ENCODE measurements at places on chromosomes 3 and 15.

DNA sequence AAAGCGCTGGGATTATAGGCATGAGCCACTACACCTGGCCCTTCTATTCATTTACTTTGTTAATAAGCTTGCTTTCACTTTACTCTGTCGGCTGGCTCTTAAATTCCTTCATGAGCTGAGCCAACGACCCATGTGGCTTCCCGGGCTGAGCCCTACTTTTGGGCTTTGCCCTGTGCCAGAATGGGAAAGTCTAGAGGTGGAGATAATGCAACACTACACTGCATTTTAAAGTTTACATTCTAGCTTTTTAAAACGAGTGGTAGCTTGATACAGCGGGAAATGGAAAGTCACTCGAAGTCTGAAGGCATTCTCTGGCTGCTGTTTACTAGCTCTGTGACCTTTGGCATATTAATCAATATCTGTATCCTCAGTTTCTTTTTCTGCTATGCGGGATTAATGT, 49.0 kb upstream of the ZNF280D start:
- DNase-seq, result no peak

- no peak for DNase-seq
Measured at GRCh38 chr3:88280326-88280725, 130.6 kb downstream of the C3orf38 start.

- DNase-seq, result no peak
Measured at GRCh38 chr15:36608180-36608579, 28.8 kb downstream of the CDIN1 start.

GRCh38 chr3:115146032-115146417, 1.1 kb downstream of the ZBTB20 start:
- peak; percentile 66 for DNase-seq

- no peak for DNase-seq
Measured at GRCh38 chr3:122862381-122862780, 67.5 kb downstream of the SLC49A4 start.

DNA sequence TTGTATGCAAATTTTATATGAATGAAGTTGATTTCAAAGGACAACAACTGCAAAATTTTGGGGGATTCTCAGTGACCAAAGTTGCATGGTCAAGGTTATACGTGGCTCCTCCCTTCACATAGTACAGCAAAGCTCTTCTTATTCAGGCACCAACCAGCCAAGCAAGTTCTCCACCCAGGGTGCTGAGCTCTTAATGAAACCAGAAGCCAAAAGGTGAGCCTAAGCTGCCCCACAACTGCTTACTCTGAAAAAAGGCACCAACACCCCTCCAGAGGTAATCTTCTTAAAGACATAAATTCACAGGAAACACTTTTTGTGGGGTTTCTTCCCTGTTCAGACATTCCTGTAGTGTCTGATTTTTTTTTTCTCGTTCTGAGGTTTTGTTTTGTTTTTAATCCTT, 106.1 kb upstream of the GMNC start:
- no peak for DNase-seq

DNA sequence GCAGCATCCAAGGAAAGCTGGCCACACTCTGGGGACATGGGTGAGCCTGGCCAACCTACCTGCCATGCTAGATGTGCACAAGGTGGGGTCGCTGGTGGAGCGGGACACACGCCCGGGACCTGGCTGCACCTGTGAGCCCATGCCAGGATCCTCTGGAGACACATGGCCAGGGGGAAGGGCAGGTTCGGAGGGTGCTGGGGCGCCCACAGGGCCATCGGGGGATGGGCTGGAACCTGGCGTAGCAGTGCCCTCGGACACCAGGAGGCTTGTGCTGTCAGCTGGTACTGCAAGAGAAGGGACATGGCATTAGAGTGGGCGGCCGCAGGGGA, 143.4 kb downstream of the NSMCE3 start:
- no peak for DNase-seq

DNA sequence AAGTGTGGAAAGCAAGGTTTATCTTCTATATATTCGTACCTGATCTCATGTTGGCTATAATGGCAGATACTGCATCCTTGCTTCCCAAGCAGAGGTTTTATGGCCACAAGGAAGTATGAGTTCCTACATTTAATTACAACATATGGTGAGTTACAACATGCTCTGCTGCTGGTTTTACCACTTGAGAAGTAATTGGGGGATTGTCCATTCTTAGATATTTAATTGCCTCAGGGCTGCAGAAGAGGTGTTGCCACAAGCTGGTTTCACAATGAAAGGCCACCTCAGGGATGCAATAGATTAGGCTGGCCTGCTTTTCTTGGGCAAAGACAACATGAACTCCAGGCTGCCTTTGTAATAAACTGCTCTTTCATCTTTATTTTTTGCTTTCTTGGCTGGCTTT, 48.6 kb downstream of the RAP2B start:
- peak; percentile 96 for DNase-seq

- DNase-seq, result peak; percentile 23
Measured at GRCh38 chr3:181700168-181701087, 11.3 kb upstream of the SOX2 start.

- DNase-seq, result no peak
Measured at GRCh38 chr3:179227349-179227748, 23.6 kb downstream of the KCNMB3 start.

DNA sequence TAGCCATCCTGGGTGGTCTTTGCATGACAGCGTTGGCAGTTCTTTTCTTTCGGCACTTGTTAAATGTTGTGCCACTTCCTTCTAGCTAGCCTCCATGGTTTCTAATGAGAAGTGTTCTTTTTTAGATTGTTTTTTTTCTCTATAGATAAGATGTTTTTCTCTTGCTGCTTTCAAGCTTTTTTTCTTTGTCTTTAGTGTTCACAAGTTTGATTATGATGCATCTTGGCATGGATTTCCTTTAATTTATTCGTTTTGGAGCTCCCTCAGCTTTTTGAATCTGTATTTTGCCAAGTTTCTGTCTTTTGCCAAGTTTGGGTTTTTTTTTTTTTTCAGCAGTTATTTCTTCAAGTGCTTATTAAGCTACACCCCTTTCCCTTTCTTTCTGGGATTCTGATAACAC, 53.1 kb downstream of the TM2D3 start:
- no peak for DNase-seq

DNA sequence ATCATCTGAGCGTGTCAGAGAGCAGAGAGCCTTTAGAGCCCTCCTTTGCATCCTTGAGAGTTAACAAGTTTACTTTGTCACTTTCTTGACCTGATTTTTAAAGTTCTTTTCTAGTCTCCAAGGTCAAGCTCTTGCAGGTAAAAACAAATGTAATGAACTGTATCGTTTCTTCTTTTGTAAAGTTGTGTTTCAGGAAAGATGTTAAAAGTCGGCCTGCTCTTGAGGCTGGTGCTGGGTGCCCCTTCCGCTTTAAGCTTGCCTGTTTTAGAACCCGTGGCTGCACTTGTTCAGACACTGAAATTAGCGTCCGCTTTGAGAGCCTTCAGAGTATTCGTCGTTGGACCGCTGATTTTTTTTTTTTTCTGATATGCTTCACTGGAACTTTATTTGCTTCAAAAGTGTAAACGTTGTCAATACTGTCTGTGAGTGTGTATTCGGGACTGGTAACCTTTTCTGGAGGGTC, 52.6 kb upstream of the ULK4 start:
- DNase-seq, result peak; percentile 26

GRCh38 chr3:190773948-190774347, 88.5 kb downstream of the GMNC start:
- DNase-seq, result no peak

GRCh38 chr3:114839476-114839875, 307.6 kb downstream of the ZBTB20 start:
- no peak for DNase-seq

DNA sequence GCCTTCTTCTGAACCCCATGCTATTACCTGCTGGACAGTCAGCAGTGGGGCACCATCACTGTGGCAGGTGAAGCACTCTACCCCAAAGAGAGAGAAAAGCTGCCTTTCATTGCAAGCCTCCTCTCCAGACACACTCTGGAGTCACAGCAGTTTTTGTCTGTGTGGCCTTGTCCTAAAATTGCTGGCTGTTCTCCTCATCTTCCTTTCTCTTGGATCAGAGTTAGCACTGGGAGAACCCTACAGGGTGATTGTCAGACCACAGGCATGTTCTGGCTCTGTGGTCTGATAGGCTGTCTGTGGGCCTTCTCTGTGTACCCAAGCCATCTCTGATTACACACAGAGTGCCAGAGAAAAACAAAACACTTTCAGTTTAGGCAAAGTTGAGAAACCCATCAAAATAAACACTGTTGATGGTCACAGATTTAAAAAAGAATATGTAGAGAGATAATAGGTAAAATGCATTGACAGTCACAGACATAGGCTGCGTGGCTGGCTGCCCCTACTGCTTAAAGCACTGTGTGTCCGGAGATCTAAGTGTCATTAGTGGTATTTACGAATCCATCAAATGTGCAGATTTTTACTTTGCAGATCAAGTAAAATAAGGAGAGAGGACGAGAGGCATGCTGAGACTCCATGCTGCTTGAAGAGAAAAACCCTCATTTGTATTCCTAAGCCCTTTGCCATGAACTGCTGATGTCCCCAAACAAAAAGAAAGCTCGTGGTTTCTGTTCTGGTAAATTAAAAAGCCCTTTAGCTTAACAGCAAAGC, 689.9 kb downstream of the TUSC7 start:
- DNase-seq, result no peak

- DNase-seq, result peak; percentile 83
Measured at GRCh38 chr15:78422571-78423340, 15.3 kb upstream of the IREB2 start.

DNA sequence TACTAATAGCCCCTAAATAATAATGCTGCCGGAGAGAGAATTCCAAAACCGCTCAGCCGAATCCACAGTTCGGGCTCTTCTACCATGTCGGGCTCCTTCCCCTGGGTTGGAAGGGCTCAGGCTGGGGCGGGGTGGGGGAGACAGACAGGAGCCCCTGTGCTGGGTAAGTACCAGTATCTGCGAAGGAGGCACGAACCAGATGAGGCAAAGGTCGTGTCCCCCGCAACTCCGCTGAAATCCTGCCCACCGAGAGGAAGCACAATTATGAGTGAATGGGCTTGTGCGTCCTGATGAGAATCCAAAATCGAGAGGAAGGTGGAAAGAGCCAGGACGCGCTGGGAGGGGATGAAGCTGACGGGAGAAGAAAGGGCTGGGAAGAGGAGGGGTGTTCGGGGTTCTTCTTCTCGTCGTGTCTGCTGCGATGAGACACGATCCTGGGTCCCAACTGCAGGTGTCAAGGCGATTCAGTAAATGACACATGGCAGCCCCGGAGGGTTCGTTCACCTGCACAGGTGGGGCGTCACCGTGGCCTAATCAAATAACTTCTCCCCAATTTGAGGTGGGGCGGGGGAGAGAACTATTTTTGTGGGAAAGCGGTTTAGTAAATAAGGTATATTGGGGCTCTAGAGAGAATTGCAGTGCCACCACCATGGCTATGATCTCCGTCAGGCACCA, 707 bp upstream of the FAM81A start:
- no peak for DNase-seq

DNA sequence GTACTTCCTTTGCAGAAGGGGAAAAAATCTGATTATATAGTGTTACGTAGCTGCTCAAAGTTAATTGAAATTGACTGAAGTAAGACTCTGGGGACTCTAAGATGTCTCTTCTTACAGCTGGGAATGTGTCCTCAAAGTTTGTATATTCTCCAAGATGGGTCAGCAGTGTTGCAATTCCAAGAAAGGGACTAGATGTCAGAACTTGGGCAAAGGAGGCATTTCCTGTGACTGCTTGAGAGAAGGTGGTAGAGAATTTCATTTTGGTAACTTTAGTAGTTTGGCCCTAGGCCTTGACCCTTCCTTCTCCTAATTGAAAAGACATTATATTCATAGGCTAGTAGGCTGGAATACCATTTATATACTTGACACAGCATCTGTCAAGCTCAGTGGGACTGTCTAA, 33.9 kb downstream of the PTPRG start:
- DNase-seq, result no peak

DNA sequence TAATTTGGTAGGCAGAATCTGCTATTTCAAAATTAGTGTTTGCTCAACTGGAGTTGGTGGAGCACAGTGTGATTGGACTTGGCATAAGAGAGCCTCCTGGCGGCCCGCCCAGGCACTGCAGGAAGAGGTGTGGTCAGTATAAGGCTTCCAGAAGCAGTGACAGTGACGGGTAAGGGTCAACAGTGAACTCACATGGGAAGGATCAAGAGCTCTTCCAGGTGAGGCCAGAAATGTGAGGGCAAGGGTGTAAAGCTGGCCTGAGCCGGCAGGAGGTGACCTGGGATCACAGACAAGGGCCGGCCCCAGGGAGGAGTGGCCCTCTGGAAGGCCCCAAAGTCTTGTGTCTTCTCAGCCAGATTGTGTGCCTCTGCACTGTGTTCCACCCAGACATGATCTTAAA, 93.2 kb upstream of the RNF7 start:
- DNase-seq, result peak; percentile 74

DNA sequence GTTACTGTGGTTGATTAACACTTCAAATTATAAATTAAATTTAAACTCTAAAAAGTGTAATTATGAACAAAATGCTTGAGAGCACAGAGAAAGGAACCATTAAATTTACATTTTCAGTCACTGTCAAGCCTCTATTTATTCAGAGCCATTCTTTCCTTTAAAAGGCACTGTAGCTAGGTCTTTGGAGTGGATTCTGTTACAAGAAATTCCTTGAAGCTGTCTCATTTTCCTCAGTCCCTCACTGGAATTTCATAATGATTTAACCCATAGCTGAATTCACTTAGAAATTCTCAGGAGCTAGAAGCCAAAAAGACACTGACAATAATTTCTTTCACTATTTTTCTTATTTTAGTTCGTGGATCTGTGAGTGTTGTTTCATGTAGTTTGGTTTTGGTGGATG, 81.2 kb upstream of the TCF12 start:
- no peak for DNase-seq

GRCh38 chr3:71219744-71220638, 363.5 kb downstream of the FOXP1 start:
- DNase-seq, result no peak

DNA sequence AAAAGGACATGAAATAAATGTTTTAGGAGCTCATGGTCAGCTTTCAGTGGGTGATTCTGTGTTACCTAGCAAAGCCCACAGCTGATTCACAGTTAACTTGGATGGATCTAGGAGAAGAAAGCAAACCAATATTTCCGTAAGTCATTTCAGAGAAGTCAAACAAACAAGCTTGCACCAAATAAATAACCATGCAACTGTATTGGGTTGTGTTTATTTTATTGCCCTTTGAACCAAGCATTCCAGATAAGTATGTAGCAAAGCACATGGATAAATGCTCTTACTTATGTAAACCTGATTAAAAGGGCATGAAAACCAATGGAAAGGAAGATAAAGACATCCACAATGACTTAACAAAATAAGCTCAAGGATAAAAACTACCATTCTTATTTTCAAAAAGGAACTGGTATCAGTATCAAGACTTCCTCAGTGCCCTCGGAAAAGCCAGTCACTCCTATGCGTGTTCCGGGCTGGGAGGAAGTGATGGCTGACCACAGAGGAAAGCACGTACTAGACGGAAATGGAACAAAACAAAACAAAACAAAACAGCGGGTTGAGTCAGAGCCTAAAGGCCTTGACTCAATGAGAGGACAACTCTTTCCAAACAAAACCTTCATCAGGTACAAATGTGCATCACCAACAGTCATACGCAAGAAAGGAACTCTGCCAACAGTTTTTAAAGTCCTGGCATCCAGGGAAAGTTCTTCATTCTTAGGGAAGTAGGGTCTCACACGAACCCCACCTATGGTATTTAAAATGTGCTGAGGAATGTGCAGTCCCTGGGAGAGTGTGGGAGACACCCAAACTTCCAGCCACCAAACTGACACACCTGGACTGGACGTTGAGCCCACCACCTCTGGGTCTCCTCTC, 103.3 kb downstream of the SNRK start:
- DNase-seq, result peak; percentile 64

GRCh38 chr15:44194323-44195150, 534 bp downstream of the FRMD5 start:
- DNase-seq, result no peak
